ENCODE measurements at places on chromosomes 5 and 9.

DNA sequence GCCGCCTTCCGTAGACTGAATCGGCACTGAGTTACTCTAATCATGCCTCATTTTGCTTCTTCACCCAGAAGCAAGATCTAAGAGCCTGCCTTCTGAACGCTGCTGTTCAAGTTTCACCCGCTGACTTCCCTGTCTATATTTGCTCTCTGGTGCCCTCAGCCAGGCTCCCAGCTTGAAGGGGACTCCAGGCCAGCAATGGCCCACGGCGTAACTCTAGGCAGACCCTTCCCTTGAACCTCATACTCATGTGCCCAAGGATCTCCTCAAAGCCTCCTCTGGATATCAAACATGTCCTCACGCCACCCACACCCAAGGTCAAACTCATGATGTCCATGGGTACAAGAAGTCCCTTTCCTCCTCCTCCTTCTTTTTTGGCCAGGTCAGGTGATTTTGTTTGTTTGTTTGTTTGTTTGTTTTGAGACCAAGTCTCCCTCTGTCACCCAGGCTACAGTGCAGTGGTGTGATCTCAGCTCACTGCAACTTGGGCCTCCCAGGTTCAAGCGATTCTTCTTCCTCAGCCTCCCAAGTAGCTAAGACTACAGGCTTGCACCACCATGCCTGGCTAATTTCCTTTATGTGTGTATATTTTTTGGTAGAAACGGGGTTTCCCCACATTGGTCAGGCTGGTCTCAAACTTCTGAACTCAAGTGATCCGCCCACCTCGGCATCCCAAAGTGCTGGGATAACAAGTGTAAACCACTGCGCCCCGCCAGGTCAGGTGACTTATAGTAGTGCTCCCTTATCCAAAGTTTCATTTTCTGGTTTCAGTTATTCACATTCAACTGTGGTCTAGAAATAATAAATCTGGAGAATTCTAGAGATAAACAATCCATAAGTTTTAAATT lies 239.0 kb downstream of the SYK start:
- DNase-seq, result no peak

DNA sequence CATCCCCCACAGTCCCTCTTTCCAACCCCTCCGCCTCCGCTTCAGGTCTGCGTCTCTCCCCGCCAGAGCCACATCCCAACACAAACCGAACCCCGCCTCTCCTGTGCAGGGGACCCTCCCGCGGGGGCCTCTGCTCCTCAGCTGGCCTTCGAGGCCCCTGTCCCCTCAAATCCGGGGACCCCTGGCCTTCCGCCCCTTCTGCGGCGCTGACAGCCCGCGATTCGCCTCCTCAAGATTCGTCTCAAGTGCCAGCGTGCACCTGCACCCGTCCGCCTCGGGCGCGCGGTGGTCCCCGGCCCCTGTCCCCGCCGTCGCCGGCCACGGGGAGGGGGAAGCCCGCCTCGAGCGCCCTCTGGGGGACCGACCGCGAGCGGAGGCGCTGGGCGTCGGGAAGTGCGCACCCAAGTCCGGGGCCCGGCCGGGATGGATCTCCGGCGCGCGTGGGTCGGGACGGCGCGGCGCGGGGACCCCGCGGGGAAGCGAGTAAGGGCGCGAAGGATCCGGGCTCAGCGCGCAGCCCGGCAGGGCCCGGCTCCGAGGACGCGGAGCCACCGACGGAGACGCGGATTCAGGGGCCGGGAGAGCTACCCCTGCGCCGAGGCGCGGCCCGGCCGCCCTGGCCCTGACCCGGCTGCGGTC lies 623 bp downstream of the FLT4 start:
- DNase-seq, result no peak

GRCh38 chr9:73176450-73176875 lies 24.8 kb downstream of the ANXA1 start:
- no peak for DNase-seq

GRCh38 chr5:32317041-32317440 lies 4.3 kb upstream of the MTMR12 start:
- DNase-seq, result no peak

DNA sequence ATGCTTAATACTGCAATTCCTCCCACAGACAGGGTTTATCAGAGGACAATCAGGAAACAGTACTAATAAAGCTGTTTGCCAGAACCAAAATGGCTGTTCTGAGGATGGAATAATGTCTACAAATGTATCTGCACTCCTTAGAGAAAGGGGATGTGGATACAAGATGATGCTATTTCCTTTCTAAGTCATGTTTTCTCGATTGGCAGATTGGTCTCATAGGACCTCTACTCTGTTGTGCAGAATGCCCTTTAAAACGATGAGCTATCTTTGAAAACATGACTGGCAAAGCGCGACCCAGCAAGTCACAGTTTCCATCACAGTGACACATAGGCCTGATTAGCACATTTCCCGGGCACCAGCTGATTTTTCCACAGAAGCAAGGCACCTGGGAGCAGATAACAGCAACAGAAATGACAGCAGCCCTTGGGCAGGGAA lies 54.0 kb downstream of the AOPEP start:
- no peak for DNase-seq

DNA sequence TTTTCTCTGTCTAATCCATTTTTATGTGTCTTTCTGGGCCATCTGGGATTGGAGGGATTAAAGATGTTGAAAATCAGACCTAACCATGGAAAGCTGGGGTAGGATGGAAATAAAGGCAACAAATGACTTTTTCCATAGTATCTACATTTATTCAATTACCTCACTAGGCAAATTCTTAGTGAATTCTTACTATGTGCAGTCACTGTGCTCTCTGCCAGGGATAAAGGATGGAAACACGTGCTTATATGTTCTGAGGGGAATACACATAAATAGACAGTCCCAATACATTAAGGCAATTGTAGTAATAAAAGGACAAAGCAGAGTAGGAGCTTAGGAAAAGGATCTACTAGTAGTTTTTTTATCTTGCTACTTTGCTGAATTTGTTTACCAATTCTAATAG lies 214.2 kb downstream of the PRR16 start:
- no peak for DNase-seq

GRCh38 chr9:126152622-126153362 lies 173.8 kb upstream of the MVB12B start:
- DNase-seq, result no peak

DNA sequence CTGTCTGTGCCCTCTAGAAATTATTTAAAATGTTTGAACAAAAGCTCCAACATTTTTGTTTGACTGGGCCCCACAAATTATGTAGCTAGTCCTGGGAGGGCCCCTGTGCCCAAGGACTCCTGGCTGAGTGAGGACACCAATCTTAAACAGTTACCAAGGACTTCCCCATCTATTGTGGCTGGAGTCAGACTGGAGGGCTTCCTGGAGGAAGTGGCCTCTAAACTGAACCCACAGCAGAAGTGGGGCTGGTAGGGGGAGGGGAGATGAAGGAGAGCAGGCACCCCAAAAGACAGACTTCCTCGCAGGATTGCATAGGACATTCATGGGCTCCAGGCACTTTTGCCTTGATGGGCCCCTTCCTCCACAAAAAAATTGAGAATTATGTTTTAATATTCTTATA lies 8.1 kb downstream of the ADAMTS13 start:
- DNase-seq, result no peak

- no peak for DNase-seq
Observed at GRCh38 chr9:121860744-121861143, 209.3 kb downstream of the DAB2IP start.

- DNase-seq, result no peak
Observed at GRCh38 chr5:33891788-33892619, at the start of gene ADAMTS12. Gene ADAMTS12, minus strand, starts transcription at chr5:33891990. Its CDS starts 134 bp downstream, at chr5:33891856.

DNA sequence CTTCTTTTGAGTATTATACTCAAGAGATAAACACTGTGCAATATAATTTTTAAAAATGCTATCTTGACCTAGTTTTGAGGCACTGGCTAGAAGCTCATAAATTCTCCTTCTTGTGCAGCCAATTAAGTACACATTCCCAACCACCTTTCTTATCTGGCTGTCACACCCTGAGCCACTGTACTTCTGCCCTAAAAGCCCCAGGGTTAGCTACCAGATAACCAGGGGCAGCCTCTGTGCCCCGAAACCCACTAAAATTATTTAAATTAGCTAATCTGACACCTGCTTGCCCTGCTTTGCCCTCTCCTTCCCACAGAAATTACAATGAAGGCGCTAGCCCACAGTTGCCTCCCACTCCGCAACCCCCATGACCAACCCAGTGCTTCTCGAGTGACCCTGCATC lies 597.3 kb upstream of the TYRP1 start:
- DNase-seq, result no peak

GRCh38 chr5:77953374-77953773 lies 177.2 kb upstream of the TBCA start:
- no peak for DNase-seq

DNA sequence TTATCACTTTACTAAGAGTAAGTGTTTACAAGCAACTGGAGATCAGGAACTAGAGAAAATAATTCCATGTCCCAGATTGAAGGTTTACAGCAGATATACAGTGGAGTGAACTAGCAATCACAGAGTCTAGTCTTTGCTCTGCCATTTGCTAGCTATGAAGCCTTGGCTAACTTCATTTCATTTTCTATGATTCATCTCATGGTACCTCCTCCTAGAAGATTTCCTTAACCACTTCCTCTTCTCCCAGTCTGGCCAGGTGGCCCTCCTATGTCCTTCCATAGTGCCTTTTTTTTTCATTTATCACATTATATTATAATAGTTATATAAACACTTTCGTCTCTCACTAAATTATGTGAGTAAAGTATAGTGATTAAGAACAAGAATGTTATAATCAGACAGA lies 52.1 kb downstream of the GRIA1 start:
- no peak for DNase-seq

DNA sequence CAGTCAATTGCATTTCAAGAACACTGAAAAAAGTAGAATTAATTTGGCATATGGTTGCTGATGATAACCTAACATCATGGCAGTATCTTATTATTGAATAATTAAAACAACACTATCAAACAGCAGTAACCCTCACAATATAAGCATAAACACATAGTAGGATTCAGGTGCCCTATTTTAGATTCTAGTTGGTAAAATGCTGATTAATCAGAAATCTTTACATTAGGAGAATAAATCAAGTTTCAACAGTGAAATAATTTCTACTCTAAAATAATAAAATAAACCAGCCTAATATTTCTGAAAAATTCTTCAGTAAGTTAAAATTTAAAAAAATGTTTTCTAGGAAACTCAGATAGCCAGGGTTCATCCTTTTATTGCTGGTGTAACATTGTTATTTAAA lies 76.4 kb upstream of the NUDT12 start:
- no peak for DNase-seq

- DNase-seq, result no peak
Observed at GRCh38 chr5:150036513-150036912, 36.0 kb downstream of the HMGXB3 start.

GRCh38 chr9:124835026-124835557 lies 18.2 kb upstream of the WDR38 start:
- DNase-seq, result no peak

- DNase-seq, result no peak
Observed at GRCh38 chr5:175351126-175351525, 92.9 kb downstream of the DRD1 start.

GRCh38 chr5:89904442-89904841 lies 505.1 kb downstream of the CETN3 start:
- no peak for DNase-seq

GRCh38 chr9:11735391-11735790 lies 957.8 kb upstream of the TYRP1 start:
- DNase-seq, result no peak

DNA sequence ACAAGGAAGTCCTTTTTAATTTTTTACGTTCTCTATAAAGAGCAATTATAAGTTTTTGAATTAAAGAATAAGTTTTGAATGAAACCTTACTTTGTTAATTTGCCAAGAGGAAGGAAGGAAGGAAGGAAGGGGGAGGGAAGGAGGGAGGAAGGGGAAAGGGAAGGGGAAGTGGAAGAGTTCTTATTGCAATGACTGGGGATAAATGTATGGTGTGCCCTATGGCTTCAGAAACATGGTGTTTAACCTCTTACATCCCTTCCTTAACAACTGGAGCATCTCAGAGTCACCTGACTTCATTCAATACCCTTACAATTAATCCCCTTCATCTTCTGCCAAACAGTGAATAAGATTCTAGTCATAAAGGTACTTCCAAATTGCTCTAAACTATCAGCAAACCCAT lies 16.0 kb downstream of the CEMIP2 start:
- DNase-seq, result no peak

- DNase-seq, result no peak
Observed at GRCh38 chr5:159128070-159128541, 28.4 kb upstream of the EBF1 start.

All from stimulated activated CD8-positive, alpha-beta memory T cell treated with anti-CD3 and anti-CD28 coated beads, Interleukin-15, amount 100 ng/mL, for 24 hours (primary cell).